Neural crest cell (in vitro differentiated cells): ENCODE measurements at places on chromosomes 2 and 18. TPM values are rescaled to one million over a fixed set of nuclear protein-coding genes. Genes with fewer than 3 reads are reported as not detected.
A peak's percentile ranks its signal among the peaks of the same experiment; 100 is the strongest.

- no peak for DNase-seq
- peaks cover 47% of the 10 kb centered on the region for H3K4me1 ChIP-seq
- no peaks in the 10 kb centered on the region for H3K27me3 ChIP-seq
- no peaks in the 10 kb centered on the region for H3K36me3 ChIP-seq
Observed at GRCh38 chr2:169344736-169345485, 17.4 kb downstream of the LRP2 start.

DNA sequence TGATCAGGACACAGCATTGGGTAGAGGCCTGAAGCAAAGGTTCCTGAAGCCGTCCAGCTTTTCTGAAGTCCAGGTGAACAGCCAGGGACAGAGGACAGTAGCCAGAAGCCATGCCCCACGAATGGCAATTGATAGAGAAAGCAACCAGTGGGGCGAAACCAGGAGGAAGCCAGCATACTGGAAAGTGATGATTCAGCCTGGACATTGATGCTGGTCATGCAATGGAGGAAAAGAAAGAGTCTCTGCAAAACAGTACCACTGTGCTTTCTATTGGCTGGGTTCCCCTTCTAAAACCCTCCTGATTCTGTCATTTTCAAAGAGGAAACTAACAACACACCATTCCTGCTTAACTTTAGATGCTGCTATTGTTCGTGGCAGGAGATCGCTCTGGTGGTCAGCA lies 221.4 kb upstream of the EPAS1 start:
- no peak for DNase-seq
- H3K4me1 ChIP-seq, result no peaks in the 10 kb centered on the region
- H3K27me3 ChIP-seq, result no peaks in the 10 kb centered on the region
- no peak overlapping the region for H3K4me3 ChIP-seq

DNA sequence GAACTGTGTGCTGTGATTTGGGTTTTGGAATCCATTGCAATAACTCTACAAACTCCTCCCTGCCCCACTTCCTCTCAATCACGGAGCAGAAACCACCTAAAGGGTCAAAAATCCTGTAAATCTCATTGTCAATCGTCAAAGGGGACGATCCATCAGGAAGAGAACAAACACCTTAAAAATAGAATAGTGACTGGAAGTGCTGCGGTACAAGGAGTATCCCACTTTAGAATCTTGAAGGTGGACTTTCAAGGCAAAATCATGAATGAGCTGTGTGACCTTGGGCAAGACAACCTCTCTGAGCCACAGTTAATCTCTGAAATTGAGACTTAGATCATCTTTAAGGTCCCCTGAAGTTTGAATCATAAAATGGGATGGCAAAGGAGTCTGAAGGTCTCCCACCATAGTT lies 5.9 kb downstream of the PMAIP1 start:
- no peak for DNase-seq
- H3K36me3 ChIP-seq, result peaks cover 7% of the 10 kb centered on the region
- no peak overlapping the region for H3K4me3 ChIP-seq
- H3K27ac ChIP-seq, result no peak overlapping the region

DNA sequence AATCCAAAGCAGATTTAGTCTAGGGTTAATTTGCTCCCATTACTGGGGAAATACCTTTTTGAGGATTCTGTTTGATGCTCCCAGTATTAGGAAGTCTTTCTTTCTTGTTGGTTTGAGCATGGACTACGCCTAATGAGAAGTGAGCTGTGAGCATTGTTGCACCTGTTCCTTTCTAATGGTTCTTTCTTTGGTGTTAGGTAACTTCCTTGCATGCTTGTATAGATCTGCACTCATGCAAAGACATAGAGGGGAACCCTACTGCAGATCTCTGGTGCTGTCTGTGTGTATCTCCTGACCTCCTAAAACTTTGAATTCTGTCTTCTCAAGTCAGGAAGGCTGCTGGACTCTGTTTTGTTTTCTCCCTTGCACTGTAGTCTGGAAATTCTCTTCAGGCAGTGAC lies 12.8 kb upstream of the TDRD15 start:
- no peaks in the 10 kb centered on the region for H3K36me3 ChIP-seq
- H3K4me1 ChIP-seq, result no peaks in the 10 kb centered on the region
- H3K27ac ChIP-seq, result no peak overlapping the region
- peaks cover 5% of the 10 kb centered on the region for H3K27me3 ChIP-seq
- DNase-seq, result no peak

- peak overlapping the region; percentile 95 for H3K4me3 ChIP-seq
- peaks cover 29% of the 10 kb centered on the region for H3K4me1 ChIP-seq
- DNase-seq, result peak; percentile 42
- no peak overlapping the region for H3K27ac ChIP-seq
Observed at GRCh38 chr2:96265349-96265839, 403 bp downstream of the TMEM127 start.

MBP gene
- 1.6 and 2.0 TPM in 2 replicates for total RNA-seq

GRCh38 chr18:2656237-2656980 lies 883 bp downstream of the SMCHD1 start:
- peaks cover 20% of the 10 kb centered on the region for H3K27me3 ChIP-seq
- H3K36me3 ChIP-seq, result peaks cover 4% of the 10 kb centered on the region
- peak overlapping the region; percentile 96 for H3K27ac ChIP-seq
- H3K4me3 ChIP-seq, result peak overlapping the region; percentile 93
- H3K4me1 ChIP-seq, result peaks cover 27% of the 10 kb centered on the region

GRCh38 chr2:203586206-203586605 lies 51.1 kb upstream of the RAPH1 start:
- H3K4me3 ChIP-seq, result no peak overlapping the region
- no peaks in the 10 kb centered on the region for H3K36me3 ChIP-seq
- peaks cover 5% of the 10 kb centered on the region for H3K4me1 ChIP-seq
- H3K27me3 ChIP-seq, result no peaks in the 10 kb centered on the region
- H3K27ac ChIP-seq, result no peak overlapping the region

- no peak overlapping the region for H3K4me3 ChIP-seq
- DNase-seq, result no peak
- H3K4me1 ChIP-seq, result no peaks in the 10 kb centered on the region
Observed at GRCh38 chr18:41973983-41974382, 18.9 kb downstream of the PIK3C3 start.

DNA sequence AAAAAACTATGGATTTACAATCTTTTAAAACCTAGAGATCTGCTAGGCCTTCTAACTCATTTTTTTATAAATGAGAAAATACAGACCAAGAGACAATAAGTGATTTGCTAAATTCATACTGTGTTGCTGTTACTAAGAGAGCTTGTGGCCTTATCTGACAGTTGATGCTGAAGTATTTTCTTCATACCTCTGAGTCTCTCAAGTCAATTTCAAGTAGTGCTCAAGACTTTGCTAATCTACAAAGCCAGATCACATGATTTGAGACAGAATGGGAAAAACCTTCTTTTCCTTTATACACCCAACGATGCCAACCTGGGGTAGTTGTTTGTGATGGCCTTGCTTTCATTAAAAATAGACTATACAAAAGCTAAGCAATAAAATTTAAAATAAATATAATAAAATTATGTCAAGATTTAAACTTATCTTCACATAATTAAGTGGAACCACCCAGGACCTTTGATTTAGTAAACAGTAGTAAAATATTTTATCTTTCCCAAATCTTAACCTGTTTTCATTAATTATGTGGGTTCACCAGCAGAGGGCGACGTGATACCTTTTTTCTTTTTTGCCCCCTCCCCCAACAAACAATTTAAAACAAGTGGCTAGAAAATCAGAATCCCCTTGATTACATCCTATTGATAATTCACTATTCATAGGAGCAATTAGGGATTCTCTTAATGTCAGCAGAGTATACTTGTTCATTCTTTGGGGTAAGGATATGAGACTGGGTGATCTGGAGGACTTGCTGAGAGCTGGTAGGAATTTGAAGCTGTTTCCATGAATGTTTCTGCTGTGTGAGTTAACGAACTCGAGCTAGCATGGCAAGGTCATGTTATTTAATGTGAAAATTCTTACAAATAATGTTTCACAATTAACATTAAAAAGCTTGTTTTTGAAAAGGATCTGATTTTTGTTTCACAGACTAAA lies 49.6 kb upstream of the SLC5A7 start:
- H3K4me3 ChIP-seq, result no peak overlapping the region
- no peaks in the 10 kb centered on the region for H3K4me1 ChIP-seq
- H3K27ac ChIP-seq, result no peak overlapping the region
- no peaks in the 10 kb centered on the region for H3K27me3 ChIP-seq
- DNase-seq, result peak; percentile 41

- DNase-seq, result no peak
- no peaks in the 10 kb centered on the region for H3K4me1 ChIP-seq
- peaks cover 2% of the 10 kb centered on the region for H3K36me3 ChIP-seq
- H3K4me3 ChIP-seq, result no peak overlapping the region
- H3K27ac ChIP-seq, result no peak overlapping the region
- H3K27me3 ChIP-seq, result no peaks in the 10 kb centered on the region
Observed at GRCh38 chr2:125925891-125926546, 729.9 kb upstream of the GYPC start.

BMP10 gene
- total RNA-seq, result not detected in 2 replicates

- peaks cover 13% of the 10 kb centered on the region for H3K4me1 ChIP-seq
- H3K36me3 ChIP-seq, result peaks cover under 1% of the 10 kb centered on the region
- no peaks in the 10 kb centered on the region for H3K27me3 ChIP-seq
- no peak overlapping the region for H3K4me3 ChIP-seq
Observed at GRCh38 chr2:236965021-236965840, 120.5 kb upstream of the COPS8 start.

DNA sequence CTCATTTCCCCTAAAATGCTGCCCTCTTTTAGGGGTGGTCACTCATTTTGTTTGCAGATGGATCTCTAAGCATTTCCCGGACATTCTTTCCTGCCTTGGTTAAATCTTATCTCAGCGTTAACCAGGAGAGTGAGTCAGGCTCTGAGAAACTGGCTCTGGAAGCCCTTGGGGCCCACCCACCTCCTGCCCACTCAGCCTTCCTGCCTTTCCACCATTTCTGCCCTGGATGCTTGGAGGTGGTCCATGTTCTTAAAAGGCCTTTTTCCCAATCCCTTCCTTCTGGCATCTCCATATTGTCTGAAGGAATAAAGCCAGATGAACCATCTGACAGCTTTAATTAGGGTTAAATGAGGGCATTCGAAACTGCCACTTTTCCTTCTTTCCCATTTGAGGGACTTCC lies 9.5 kb downstream of the HK2 start:
- H3K4me1 ChIP-seq, result peaks cover 28% of the 10 kb centered on the region
- no peak overlapping the region for H3K27ac ChIP-seq
- no peak for DNase-seq
- no peaks in the 10 kb centered on the region for H3K27me3 ChIP-seq

GRCh38 chr2:28252311-28252710 lies 140.3 kb upstream of the FOSL2 start:
- H3K4me3 ChIP-seq, result no peak overlapping the region
- H3K4me1 ChIP-seq, result no peaks in the 10 kb centered on the region
- DNase-seq, result no peak
- H3K27ac ChIP-seq, result no peak overlapping the region
- H3K27me3 ChIP-seq, result no peaks in the 10 kb centered on the region

CCBE1 gene
- total RNA-seq, result 0.18 and 0.33 TPM in 2 replicates

GRCh38 chr2:24850944-24851343 lies 57.7 kb downstream of the CENPO start:
- DNase-seq, result no peak
- peaks cover 11% of the 10 kb centered on the region for H3K4me1 ChIP-seq
- no peaks in the 10 kb centered on the region for H3K27me3 ChIP-seq
- H3K27ac ChIP-seq, result no peak overlapping the region
